ENCODE measurements at places on chromosomes 5 and 9.

DNA sequence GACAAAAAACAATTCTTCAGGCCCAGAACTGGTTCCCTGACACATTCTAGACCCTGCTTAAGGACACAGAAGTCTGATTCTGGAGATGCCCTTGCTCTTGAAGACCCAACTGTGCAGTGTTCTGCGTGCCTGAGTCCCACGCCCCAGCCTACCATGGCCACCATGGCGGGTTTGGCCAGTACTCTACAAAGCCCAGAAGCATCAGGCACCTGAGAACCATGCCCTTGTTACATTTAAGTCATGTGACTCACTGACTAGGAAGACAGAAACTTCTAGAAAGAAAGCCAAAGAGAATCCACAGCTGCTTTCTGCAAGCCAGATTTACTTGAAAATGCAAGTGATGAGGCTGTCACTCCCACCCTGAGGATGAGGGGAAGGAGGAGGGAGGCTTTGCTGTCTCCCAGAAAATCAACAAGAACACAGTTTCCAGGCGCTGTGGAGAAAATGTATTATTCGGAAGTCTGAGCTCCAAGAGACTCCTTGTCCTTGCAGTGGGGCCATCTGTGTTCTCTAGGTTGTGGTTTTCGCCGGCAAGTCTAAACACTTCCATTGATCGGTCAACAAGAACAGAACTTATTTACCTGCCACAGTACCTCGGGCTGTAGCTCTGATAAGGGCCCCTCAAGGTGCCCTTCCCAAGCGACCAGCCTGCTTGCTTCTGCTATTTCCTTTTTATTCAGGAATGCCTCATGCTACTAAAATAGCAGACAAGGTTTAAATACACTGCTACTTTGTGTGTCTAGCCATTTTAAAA is 81.3 kb upstream of the DMRT1 start:
- DNase-seq, result no peak

GRCh38 chr9:23382418-23382817 is 443.6 kb downstream of the ELAVL2 start:
- DNase-seq, result no peak

GRCh38 chr9:78101247-78101646 is 69.6 kb upstream of the GNAQ start:
- DNase-seq, result no peak

GRCh38 chr9:87342743-87343142 is 154.9 kb upstream of the DAPK1 start:
- DNase-seq, result no peak

- no peak for DNase-seq
Observed at GRCh38 chr5:136155078-136155477, 22.4 kb downstream of the SMAD5 start.

Data from coronary artery (tissue), 2 donors.